ENCODE measurements at places on chromosomes 3 and 15. TPM values are rescaled to one million over a fixed set of nuclear protein-coding genes. Genes with fewer than 3 reads are reported as not detected.

Gene GOLGA6D
- not detected for total RNA-seq

GRCh38 chr3:4907050-4907449, 72.2 kb upstream of the BHLHE40 start:
- DNase-seq, result no peak

- no peak for DNase-seq
Observed at GRCh38 chr3:48516571-48516970, 12.6 kb upstream of the SHISA5 start.

DNA sequence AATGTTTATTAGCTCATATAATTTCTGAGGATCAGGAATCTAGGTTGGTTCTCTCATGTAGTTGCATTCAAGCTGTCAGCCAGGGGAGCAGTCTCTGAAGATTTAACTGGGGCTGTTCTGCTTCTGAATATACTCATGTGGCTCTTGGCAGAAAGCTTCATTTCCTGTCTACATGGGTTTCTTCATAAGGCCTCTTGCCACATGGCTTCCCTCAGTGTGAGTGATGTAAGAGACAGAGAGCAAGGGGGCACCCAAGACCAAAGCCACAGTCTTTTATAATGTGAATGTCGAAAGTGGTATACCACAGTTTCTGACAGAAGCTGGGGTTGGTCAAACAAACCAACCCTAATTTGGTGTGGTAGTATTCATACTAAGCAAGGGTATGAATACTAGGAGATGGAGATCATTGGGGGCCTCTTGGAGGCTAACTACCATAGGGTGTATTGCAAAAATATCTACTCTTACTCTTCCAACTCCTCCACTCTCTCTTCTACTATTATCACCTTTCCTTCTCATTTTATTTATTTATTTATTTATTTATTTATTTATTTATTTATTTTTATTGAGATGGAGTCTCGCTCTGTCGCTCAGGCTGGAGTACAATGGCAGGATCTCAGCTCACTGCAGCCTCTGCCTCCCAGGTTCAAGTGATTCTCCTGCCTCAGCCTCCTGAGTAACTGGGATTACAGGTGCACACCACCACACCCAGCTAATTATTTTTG, 123.8 kb downstream of the B3GALNT1 start:
- no peak for DNase-seq

- no peak for DNase-seq
Observed at GRCh38 chr3:51967384-51968169, at the start of gene PCBP4. PCBP4 (minus strand) TSS chr3:51967454; CDS start chr3:51961240, 6,214 bp downstream.

- DNase-seq, result no peak
Observed at GRCh38 chr3:112350018-112350810, 17.3 kb downstream of the CD200 start.
